ENCODE measurements at places on chromosomes 4 and X. TPM values are rescaled to one million over a fixed set of nuclear protein-coding genes. Genes with fewer than 3 reads are reported as not detected.

Gene SFRP2
- 27.1 TPM for total RNA-seq

GRCh38 chr4:2560167-2560566 lies 23.7 kb downstream of the FAM193A start:
- DNase-seq, result no peak

Gene CNGA1
- total RNA-seq, result 4.7 TPM

Gene MTNR1A
- total RNA-seq, result 0.80 TPM

DNA sequence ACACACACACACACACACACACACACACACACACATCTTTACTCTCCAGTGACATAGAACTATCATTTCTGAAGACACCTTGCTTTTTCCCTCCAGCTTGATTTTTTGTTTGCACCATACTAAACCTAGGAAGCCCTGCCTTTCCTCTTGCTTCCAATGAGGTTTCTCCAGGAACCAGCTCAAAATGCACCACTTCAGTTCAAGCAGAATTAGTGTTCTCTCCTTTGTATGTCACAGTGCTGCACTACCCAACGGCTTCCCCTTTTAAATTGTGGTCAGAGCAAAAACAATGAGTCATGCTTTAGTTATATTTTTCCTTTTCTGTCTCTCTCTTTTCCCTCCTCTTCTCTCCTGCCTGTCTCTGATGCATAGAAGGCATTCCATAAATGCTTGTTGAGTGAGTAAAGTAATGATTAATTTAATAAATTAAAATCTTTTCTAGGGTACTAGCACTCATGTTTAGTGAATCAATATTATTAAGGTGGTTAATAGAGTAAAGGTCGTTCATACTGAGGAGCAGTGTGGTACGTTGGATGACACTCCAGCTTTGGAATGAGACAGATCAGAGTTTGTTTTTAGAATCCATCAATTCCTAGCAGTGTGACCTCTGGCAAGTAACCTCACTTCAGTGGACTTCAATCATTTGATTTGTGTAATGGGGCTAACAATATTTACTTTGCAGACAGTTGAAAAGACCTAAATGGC lies 5.9 kb downstream of the RTL3 start:
- DNase-seq, result no peak

- no peak for DNase-seq
These were observed 31.6 kb downstream of the MTHFD2L start for GRCh38 chr4:74189331-74190043.

DNA sequence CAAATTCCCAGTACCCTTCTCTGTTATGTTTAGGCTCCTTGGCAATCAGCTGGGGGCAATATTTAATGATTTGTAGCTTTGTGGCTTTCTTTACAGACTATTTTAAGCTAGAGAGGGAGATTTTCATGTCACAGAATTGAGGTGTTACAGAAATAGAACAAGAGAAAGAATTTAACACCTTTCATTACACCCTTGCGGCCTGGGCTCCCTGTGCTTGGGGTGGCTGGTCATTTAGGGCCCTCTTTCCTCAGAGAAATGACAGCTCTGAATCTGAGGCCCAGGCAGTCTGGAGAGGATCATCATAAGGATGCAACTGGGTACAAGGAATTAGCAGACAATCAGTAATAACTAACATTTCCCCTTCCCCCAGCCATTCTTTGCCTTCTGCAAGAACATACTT lies 104.5 kb upstream of the INTU start:
- DNase-seq, result no peak

DNA sequence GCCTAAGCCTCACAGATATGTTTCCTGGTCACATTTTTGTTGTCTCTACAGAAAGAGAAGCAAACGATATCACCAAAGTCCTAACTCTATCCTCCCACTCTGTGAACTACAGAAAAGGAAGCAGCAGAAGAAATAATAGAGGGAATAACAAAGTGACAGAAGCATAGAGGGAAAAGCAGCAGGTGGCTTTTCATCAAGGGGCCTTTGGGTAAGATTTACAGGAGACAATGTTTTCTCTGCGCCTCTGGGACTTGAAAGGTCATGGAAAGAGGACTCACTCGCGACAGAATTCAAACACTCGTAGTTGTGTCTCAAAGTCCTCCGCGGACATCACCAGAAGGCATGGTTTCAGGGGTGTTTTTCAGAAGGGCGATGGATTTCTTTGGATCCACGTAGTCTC lies 66.1 kb downstream of the SORBS2 start:
- no peak for DNase-seq

Gene RHOXF2
- not detected for total RNA-seq

DNA sequence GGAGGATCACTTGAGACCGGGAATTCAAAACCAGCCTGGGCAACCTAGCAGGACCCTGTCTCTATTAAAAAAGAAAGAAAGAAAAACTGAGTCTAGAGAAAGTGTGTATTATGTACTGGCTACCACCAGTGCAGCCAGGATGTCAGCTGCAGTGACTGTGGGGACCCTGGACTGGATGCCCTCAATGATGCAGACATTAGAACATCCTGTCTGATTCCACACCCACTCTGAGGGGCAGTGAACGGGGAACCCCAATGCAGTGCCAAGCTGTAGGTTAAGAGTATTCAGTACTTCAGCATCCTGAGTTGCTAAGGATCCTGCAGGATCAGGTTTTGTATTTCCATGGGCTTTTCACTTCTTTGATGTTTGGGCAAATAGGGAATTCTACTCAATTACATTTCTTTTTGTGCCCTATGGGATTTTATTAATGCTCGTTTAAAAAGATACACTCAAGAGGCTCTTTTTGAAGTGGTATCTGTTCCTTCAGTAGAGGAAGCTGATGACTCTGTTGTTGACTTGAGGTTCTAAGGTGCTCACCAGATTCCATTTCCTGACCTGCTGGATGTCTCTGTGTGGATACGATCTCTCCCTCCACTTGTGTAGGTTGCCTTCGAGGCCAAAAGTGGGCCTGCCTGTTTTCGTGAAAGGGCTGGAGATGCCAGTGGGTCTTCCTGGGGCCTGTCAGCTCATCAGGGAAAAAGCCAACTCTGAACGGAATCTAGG lies 85.9 kb upstream of the CLCN4 start:
- DNase-seq, result no peak

- DNase-seq, result no peak
These were observed 61.0 kb downstream of the SEPSECS start for GRCh38 chr4:25098964-25099891.

Gene SLC25A43
- total RNA-seq, result 6.7 TPM

Gene ZMAT1
- 13.5 TPM for total RNA-seq

- DNase-seq, result no peak
These were observed 12.2 kb upstream of the PRDM8 start for GRCh38 chr4:80184825-80185756.

- no peak for DNase-seq
These were observed 61.0 kb downstream of the REELD1 start for GRCh38 chr4:146275370-146275769.

Data from mesothelial cell of epicardium (in vitro differentiated cells).